ENCODE measurements at places on chromosomes 13 and 19. TPM values are rescaled to one million over a fixed set of nuclear protein-coding genes. Genes with fewer than 3 reads are reported as not detected.

C1QTNF9 gene
- total RNA-seq, result not detected

MAST1 gene
- total RNA-seq, result 0.73 TPM

ZNF98 gene
- total RNA-seq, result not detected

IGFL1 gene
- not detected for total RNA-seq

ATP4A gene
- total RNA-seq, result not detected

TIMM29 gene
- 22.7 TPM for total RNA-seq

TEX101 gene
- total RNA-seq, result not detected

ZNF444 gene
- total RNA-seq, result 29.6 TPM

PRX gene
- 0.80 TPM for total RNA-seq

SIGLECL1 gene
- total RNA-seq, result not detected

CYP4F11 gene
- not detected for total RNA-seq

DPY19L3 gene
- 11.3 TPM for total RNA-seq

MAMSTR gene
- 1.00 TPM for total RNA-seq

ZNF471 gene
- total RNA-seq, result 0.09 TPM

CBARP gene
- total RNA-seq, result 0.32 TPM

GARIN5A gene
- 0.23 TPM for total RNA-seq

PNMA8A gene
- total RNA-seq, result not detected

FARSA gene
- 100 TPM for total RNA-seq

HS6ST3 gene
- total RNA-seq, result not detected

ZNF850 gene
- total RNA-seq, result 5.9 TPM

CYP2B6 gene
- not detected for total RNA-seq

SLC25A41 gene
- 0.23 TPM for total RNA-seq

CD70 gene
- total RNA-seq, result 30.1 TPM

TUBB4A gene
- total RNA-seq, result 5.9 TPM

PLPP2 gene
- total RNA-seq, result not detected

SEMA6B gene
- total RNA-seq, result not detected

MEGF8 gene
- 4.2 TPM for total RNA-seq

ACP4 gene
- total RNA-seq, result not detected

IL4I1 gene
- total RNA-seq, result 2.1 TPM

ZNF534 gene
- total RNA-seq, result not detected

TRAPPC2B gene
- total RNA-seq, result 3.8 TPM

MYBPC2 gene
- total RNA-seq, result 0.07 TPM

ZNF358 gene
- total RNA-seq, result 5.3 TPM

SPART gene
- total RNA-seq, result 25.9 TPM

BRD4 gene
- 117 TPM for total RNA-seq

CEACAM3 gene
- not detected for total RNA-seq

SLC7A10 gene
- total RNA-seq, result not detected

ZNF77 gene
- 4.2 TPM for total RNA-seq

MLLT1 gene
- total RNA-seq, result 53.2 TPM

TMEM238 gene
- 11.7 TPM for total RNA-seq

SOX1 gene
- total RNA-seq, result not detected

TINCR gene
- 0.39 TPM for total RNA-seq

MEX3D gene
- 12.1 TPM for total RNA-seq

ELF1 gene
- 116 TPM for total RNA-seq

ZIC5 gene
- not detected for total RNA-seq

YJEFN3 gene
- total RNA-seq, result 9.5 TPM

LIG4 gene
- 8.9 TPM for total RNA-seq

ZNF738 gene
- 13.3 TPM for total RNA-seq

HIF3A gene
- total RNA-seq, result not detected

LMTK3 gene
- 3.4 TPM for total RNA-seq

SHC2 gene
- total RNA-seq, result not detected

NDUFS7 gene
- total RNA-seq, result 97.5 TPM

GRIN3B gene
- not detected for total RNA-seq

AMER2 gene
- total RNA-seq, result not detected

LGALS4 gene
- 1.7 TPM for total RNA-seq

S1PR2 gene
- total RNA-seq, result 6.9 TPM

LSM7 gene
- total RNA-seq, result 150 TPM
